Left hindlimb (tissue), 1 donor: ENCODE measurements at places on chromosomes 3 and 15.

DNA sequence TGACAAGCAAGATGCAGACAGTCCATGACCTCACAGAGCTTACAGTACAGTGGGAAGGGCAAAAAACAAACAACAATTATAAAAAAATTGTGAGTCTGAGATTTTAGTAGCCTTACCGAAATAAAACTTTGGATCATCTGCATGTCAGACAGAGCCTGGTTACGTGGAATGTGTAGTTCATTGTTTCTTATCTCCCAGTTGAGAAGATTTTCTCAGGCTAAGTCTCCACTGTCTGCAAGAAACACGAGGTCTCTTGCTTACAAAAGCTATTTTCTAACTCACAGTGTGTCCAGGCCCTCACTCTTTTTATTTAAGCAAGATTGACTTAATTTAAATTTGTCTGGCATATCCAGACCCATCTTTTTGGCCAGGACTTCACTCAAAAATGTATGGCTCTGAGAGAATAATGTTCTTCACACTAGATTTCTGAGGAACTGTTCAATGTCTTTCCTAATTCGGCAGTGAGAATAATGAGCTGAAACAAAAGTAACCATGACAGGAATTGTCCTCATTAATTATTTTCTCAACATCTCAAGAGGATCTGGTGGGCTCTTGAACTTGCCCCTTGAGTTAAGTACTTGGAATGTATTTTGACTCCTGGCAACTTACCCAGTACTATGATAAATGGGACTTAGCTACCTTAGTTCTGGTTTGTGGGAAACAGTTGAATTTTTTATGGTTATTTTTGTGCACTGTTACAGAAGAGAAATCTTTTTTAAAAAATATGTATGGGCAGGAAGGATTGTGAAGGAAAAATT lies 265.1 kb upstream of the COL8A1 start:
- no peak for DNase-seq

- no peak for DNase-seq
These were observed 33.9 kb upstream of the PLXNA1 start for GRCh38 chr3:126948980-126949535.

- DNase-seq = no peak
These were observed 1.5 kb downstream of the ZNF639 start for GRCh38 chr3:179324270-179324754.

DNA sequence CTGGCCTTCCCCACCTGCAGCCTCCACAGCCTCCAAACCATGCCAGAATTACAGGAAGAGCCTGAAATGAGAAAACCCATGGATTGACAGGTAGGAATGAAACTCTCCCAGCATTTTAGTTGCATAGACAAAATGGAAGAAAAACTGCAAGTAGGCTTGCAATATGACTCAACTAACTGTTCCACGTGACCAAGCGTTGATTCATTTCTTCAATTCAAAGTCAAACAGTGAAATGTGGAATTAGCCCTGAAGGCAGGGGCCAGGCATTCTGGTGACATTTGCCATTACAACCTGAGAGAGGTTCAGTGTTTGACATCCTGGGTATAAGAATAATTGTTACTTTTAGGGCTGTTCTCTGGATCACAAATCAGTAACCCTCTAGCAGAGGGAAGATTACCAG lies 676.5 kb upstream of the CFAP20DC start:
- DNase-seq = no peak

- no peak for DNase-seq
These were observed 6.1 kb upstream of the SCAANT1 start for GRCh38 chr3:63918321-63918720.

DNA sequence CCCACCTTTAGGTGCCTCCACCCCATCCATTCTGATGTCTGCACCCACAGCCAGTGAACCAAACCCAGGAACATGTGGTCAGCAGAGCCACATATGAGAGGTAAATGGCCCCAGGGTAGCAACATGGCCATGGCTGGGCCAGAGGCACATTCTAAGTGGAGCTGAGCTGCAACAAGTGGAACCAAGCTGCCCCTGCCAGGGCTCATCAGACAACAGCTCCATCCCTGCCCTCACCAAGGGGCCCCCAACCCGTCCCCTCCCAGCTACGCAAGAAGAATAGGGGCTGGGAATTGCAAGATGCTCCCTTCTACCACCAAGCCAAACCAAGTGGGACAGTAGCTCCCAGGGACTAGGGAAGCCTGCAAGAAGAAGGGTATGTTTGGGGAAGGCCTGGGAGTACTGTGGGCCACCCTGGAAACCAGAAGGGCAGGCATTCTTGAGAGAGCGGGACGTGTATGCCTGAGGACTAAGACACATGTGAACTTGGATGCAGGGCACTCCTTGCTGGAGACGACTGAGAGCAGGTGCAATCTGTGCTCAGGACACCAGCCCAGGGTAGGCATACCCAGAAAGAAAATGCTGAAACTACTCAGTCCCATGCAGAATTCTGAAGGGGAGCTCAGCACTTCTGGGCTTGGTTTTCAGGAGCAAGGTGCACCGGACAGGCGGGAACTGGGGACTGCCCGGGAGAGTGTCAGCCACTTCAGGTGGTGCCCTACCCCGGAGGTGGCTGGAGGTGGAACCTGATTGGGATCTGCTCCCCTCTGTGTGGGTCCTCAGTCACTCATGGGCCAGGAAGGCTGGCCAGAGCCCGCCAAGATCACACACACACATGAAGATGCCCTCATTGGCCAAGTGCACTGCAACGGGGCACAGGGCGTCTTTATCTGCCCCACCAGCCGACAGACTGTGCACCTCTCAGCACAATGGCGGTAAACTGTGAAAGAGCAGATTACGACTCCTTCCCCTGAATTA lies 9.5 kb downstream of the MYL3 start:
- DNase-seq = no peak

DNA sequence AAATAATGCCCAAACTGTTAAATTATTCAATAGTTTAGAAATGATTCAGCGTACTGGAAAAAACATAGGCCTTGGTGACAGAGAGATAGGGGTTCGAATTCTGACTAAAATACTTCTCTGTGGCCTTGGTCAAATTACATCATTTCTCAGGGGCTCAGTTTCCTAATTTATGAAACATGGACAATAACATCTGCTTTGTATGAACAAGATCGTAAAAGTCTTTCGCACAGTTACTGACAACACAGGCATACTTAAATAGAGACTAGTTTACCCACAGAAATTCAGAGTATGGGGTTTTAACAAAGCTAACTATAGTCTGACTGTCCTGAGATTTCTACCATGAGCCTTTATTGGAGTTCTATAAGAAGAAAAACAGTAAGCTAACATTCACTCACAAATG lies 440.4 kb downstream of the FHIT start:
- DNase-seq = no peak

GRCh38 chr3:115228266-115228665 lies 81.2 kb upstream of the ZBTB20 start:
- no peak for DNase-seq

- no peak for DNase-seq
These were observed 35.9 kb downstream of the SLC12A1 start for GRCh38 chr15:48242015-48242414.

GRCh38 chr15:46278486-46279090 lies 643.8 kb downstream of the SQOR start:
- DNase-seq = no peak

DNA sequence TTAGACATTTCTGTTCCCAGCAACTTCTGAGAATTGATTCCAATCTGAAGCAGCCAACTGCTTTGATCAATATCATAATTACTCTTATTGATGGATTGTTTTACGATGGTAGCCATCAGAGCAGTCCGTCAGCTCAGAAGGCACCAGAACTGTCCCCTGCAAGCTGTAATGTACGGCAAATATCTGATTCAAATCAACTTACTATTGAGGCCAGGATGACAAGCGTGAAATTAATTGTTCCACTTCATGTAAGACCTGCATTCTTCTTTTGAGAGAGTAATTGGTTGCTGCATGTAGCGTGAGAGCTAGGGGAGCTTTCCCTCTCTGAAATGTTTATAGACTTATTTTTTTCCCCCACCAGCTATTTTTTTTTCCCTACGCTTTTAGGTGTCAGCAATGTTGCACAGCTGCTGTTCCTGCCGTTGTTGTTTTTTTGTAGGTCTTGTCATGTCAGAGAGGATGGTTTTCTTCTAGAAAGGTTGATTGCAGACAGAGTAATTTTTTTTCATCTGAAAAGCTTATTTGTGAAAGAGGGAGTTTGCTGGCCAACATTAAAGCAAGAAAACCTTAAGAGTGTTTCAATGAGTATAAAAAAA lies 134.9 kb downstream of the CACNA2D3 start:
- DNase-seq = no peak

GRCh38 chr3:195876297-195877064 lies 31.9 kb downstream of the TNK2 start:
- DNase-seq = no peak

GRCh38 chr3:32018757-32019564 lies 37.4 kb downstream of the ZNF860 start:
- DNase-seq = no peak

DNA sequence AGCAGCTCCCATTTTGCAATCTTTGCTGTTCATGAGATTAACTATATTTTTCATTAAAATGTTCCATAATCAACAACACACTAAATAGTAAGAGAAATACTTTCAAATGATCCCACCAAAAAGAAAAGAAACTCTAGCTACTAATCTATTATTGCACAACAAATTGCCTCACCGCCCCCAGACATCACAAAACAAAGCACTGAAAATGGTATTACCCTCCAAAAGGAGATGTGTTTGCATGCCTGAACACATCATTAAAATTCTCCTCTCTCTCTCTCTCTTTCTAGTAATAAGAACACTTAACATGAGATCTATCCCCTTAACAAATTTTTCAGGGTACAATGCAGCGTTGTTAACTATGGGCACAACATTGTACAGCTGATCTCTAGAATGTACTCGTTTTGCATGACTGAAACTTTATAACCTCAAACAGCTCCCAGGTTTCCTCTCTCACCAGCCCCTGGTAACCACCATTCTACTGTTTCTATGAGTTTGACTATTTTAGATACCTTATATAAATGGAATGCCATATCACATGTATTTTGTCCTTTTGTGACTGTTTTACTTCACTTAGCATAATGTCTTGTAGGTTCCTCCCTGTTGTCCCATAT lies 33.1 kb downstream of the WNT5A start:
- DNase-seq = no peak

DNA sequence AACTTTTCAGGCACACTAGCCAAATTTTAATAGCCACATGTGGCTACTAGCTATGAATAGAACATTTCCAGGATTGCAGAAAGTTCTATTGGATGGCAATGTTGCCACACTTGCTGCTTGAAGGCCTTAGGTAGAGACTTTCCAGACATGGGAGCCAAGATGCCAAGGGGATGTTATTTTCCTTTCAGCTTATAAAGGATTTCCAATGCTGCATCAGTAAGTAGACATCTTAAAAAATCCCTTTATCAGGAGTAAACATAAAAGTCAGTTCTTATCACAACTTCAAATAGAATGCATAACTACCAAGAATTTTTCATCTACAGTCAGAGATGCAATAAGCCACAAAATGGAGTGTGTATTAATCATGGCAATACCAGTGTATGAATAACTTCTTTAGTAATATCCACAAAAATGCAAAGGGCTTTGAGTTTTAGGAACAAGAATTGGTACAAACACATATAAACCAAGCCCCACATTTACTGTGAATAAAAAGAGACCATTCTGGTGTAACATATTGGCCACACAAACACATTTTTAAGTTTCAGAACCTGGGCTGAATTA lies 457.1 kb upstream of the ADAMTS9 start:
- DNase-seq = no peak

DNA sequence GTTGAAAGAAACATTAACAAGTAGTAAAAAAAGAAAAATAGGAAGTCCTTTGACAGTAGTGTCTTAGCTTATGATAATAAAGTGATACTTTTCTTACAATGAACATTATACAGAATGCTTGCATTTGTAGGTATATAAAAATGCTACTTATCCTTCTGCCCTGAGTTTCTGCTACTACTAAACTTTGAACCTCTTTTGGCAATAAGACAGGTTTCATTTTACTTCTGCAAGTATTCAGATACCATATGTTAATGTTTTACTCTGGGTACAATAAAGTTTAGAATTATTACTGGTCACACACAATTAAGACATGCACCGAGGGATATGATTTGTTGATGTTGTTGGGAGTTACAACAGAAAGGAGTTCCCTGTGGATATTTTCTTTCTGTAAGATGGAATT lies 57.9 kb downstream of the NEO1 start:
- no peak for DNase-seq

DNA sequence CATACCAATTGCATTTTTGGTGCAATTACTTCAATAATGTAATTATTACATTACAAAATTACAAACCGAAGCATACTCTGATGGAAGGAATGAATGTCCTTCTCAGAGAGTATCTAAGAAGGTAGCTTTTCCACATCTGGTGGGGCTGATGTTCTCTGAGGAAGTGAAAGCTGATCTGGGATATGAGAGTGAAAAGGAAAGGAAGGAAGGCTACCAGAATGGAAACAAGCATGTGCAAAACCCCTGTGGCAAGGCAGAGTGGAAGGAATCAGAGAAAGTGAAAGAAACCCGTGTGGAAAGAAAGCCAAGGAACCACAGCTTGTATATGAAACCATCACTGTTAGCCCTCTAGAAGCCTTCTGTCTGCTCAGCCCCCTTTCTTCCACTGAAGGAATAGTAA lies 35.3 kb upstream of the GOLGA8A start:
- no peak for DNase-seq

- DNase-seq = no peak
These were observed 18.4 kb downstream of the IGDCC4 start for GRCh38 chr15:65404186-65404872.

DNA sequence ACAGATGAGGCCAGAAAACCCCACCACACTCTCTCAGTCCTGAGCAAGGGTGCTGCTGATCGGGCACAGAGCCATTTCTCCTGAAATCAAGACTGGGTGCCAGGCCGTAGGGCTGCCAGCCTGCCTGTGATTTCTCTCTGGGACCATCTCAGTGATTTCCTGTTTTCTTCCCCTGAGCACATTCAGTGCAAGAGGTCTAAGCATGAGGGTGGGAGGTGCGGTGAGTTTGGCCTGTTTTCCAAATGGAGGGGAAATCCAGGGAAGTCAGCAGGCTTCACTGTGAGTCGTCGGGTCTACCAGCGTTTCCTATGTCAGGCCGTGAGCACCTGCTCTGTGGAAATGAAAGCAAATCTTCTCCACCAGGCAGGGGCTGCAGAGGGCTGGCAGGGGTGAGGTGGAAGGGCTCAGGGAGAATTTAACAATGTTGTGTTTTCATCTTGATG lies 82.3 kb downstream of the ST6GAL1 start:
- no peak for DNase-seq

GRCh38 chr3:104564045-104564643 lies 802.6 kb upstream of the ALCAM start:
- DNase-seq = no peak

- no peak for DNase-seq
These were observed 30.7 kb downstream of the NANOGP8 start for GRCh38 chr15:35054380-35054779.

DNA sequence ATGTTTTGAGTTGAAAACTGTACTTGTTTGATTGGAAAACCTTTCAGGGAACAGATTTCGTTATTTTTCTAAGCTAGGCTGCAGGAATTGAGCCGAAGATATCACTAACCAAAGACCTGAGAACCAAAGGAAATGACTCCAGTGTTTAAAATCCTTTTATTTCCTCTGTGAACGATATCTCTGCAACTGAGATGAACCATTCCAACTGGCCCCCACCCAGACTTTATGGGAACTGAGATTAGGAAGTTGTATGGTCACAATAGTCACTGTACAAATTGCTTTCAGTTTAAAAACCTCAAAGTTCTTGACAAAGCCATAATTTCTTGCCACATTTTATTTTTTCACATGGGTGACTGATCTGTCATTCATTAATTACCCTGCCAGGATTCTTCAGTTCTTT lies 232.4 kb downstream of the RBMS3 start:
- no peak for DNase-seq
